Breast epithelium (tissue), 4 donors: ENCODE measurements at places on chromosomes 2 and 18. TPM values are rescaled to one million over a fixed set of nuclear protein-coding genes. Genes with fewer than 3 reads are reported as not detected.

The PRKAG3 gene
- not detected for total RNA-seq

The PTPN2 gene
- total RNA-seq, result 53.7 TPM

The RAB31 gene
- total RNA-seq, result 32.4 TPM

The TUBA4A gene
- total RNA-seq, result 5.4 TPM
